ENCODE measurements at places on chromosomes 1 and 21. TPM values are rescaled to one million over a fixed set of nuclear protein-coding genes. Genes with fewer than 3 reads are reported as not detected.

ZNF644 gene
- 65.6 TPM for total RNA-seq

MTMR11 gene
- total RNA-seq: 8.1 TPM

BLACAT1 gene
- total RNA-seq: not detected

RASSF5 gene
- 3.6 TPM for total RNA-seq

LCE1E gene
- not detected for total RNA-seq

TMEM51 gene
- total RNA-seq: 5.0 TPM

MX2 gene
- 0.93 TPM for total RNA-seq

DMRTA2 gene
- 0.04 TPM for total RNA-seq

KCNH1 gene
- 0.22 TPM for total RNA-seq

SYT6 gene
- 0.40 TPM for total RNA-seq

LYST gene
- 10.2 TPM for total RNA-seq

JAM2 gene
- 18.7 TPM for total RNA-seq

IFI44L gene
- total RNA-seq: 2.6 TPM

CLDN8 gene
- not detected for total RNA-seq

MYCL gene
- 2.4 TPM for total RNA-seq

TMEM52 gene
- total RNA-seq: 66.3 TPM

KLHDC9 gene
- 1.0 TPM for total RNA-seq

SLAMF7 gene
- total RNA-seq: 0.13 TPM

ELAPOR1 gene
- total RNA-seq: 0.27 TPM

TMEM240 gene
- total RNA-seq: 3.5 TPM

CACNA1S gene
- total RNA-seq: 26.1 TPM

B3GALT2 gene
- total RNA-seq: 10.9 TPM

RPE65 gene
- 0.04 TPM for total RNA-seq

NBPF6 gene
- not detected for total RNA-seq

Measured in muscle of leg (tissue), 16 donors.